Dermis blood vessel endothelial cell (primary cell): ENCODE measurements at places on chromosomes 11 and 22. TPM values are rescaled to one million over a fixed set of nuclear protein-coding genes. Genes with fewer than 3 reads are reported as not detected.

DNA sequence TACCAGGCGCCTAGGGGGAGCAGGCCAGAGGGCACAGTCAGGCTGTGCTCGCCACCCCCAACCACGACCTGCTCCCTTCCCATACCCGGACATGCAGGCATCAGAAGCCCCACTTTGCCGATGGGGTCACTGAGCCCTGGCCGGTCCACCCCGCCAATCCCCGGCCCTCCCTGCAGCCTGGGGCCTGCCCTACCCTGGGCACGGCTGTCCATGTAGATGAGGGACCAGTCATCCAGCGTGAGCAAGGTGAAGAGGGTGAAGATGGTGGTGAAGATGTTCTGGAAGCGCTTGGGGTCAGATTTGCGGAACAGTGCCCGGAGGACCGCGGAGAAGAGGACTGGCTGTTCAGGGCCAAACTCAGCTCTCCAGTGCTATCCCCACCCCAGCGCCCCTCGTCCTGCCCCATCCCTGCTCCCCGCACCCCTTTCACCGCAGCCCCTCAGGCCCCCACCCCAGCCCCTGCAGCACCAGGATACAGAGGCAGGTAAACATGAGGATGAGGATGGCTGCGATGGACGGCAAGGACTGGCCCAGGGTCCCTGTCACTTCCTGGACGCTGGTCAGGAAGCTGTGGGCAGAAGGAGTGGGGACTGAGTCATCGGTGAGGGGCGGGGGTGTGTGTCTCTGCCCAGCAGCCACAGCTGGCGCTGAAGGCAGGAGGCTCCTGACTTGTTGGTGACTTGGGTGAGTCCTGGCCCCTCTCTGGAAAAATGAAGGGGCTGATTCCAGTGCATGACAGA, 5.5 kb downstream of the CATSPER1 start:
- peak; percentile 86 for DNase-seq

GRCh38 chr22:35489239-35489638, 51.4 kb upstream of the RASD2 start:
- DNase-seq = no peak

- no peak for DNase-seq
Measured at GRCh38 chr11:19244621-19245020, 3.9 kb upstream of the E2F8 start.

DNA sequence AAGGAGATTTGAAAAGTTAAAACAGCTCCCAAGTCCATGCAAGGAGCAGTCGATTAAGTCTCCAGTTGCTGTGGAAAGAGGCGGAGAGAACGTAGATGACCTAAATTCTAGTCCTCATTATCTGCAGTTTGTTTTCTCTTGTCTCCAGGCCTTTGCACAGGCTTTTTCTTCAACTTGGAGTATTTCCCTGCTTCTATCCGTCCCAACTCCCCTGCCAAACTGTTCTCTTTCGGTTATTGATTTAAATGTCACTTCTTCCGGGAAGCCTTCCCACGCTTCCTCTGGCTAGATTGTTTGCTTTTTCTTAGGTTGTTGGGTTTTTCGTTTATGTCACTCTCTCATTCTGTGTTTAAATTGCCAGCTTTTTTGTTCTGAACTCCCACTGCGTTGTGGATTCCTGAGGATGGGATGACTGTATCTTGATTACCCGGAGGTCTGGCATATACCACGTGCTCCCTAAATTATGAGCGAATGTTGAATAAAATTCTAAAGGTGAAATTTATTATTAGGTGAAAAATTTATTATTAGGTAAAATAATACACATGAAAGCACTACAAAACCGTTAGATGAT, 463 bp downstream of the TMEM126B start:
- peak; percentile 26 for DNase-seq

GRCh38 chr22:46110215-46110614, 40.1 kb upstream of the PPARA start:
- DNase-seq = no peak

DNA sequence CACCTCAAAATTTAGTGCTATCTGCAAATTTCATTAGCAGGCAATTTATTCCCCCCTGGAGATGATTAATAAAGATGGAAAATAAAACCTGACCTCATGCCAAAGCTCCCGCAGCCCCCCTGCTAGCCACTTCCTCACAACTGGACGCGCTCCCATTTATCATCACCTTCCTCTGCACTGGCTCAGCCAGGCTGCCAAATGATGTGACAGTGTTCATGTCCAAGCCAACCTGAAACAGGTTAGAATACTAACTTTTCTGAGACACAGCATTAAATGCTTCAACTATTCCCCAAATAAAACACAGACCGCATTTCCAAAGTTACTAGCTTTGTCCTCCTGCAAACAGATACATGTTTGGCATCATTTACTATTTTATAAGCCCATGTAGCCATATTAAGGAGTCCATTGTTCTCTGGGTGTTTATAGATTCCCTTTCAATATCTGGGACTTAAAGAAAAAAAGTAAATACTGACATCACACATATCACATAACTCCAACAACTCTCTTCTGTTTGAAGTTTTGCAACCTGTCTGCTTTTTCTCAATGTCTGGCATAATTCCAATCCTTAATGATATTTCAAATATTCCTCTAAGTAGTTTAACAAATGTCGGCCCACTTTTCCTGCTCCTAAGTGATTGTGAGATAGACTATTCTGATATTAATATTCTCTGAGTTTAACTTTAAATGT, 829.7 kb upstream of the FAT3 start:
- no peak for DNase-seq

DNA sequence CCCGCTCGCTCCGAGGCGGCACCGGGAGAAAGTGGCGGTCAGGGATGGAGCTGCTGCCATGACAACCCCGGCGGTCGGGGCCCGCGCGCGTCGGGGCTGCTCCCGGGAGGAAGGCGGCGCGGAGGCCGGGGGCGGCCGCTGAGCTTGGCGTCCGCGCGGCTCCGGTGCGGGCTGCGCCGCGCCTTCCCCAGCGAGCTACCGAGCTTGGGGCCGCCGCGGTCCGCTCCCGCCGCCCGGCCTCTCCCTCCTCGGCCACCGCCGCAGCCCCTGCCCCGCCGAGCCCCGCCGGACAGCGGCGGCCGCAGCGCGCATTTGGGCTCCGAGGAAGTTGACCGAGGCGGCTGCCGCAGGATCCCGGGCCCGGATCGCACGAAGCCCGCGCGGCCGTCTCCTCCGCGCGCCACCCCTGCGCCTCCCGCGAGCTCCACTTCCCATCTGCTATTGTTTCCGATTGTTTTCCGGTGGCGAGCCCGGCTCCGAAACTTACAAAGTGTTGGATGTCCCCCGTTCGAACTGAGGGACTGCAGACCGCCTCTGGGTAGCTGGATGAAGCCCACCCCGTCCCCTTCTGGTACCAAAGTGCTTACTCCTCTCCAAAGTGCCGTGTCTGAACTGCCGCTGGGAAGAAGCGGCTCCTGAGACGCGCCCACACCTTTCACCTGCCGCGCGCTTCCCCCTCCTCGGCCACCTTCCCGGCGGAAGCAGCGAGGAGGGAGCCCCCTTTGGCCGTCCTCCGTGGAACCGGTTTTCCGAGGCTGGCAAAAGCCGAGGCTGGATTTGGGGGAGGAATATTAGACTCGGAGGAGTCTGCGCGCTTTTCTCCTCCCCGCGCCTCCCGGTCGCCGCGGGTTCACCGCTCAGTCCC, 540.3 kb downstream of the NTM start:
- peak; percentile 44 for DNase-seq

DNA sequence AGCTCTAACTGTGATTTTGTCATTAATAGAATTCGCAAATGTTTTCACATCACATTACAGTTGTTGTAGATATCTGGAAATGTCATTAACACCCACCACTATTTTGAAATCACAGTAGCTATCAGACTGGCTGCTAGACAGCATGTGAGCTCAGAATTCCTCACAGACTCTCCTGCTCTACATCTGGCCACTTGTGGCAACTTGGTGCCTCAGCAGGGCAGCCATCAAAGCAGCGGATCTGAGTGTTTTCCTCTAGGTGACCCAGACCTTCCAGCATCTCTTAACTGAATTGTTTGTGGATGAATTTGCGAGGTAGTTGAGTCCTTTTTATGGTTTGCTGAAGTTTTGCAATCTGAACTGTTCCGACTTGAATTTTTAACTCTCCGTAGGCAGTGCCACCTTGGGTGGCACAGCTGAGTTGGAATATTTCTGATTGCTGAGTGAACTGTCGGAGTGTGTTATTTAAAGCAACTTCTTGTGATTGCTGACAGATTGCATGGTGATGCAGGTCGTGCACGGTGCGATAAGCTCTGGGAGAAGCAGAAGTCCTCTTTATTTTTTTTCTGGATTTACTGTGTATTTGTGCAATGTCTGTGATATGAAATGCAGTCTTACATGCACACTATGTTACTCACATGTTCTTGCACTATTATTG, 114.0 kb upstream of the PLET1 start:
- no peak for DNase-seq

DNA sequence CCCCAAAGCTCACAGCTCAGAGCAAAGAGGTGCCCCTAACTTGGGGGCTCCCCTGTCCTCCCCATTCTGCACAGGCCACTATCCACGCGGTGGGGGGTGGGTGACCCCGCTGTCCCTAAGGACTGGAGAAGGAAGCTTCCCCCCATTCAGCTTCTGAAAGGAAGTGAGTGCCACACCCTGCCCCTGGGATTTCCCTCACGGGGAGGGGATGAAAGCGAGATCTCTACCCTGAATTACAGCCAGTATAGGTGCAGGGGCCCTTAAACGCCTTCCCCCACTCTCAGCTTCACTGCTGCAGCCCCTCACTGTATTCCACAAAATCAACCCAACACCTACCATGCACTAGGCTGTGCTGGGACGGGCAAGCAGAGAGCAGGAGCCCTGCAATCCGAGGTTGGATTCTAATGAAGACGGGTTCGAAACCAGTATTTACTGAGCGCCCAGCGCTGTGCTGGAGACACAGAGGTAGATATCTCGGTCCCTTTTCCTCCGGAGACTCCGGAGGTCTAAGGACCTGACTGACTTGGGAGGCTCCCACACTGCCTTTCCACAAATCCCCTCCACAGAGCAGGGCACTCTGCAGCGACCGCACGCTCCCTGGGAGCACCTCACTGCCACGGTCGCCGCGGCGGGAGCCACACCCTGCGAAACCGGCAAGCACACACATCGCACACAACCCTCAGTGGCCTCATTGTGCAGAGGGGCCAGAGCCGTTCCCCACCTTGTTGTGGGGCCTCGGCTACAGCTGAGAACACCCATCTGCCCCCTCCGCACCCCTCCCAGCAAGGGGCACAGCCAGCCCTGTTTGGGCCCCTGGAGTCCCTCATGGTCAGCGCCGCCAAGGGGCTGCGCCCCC, 1.8 kb downstream of the AHNAK start:
- peak; percentile 38 for DNase-seq

- DNase-seq = peak; percentile 93
Measured at GRCh38 chr11:102599642-102600261, 25.4 kb downstream of the MMP20 start.

DNA sequence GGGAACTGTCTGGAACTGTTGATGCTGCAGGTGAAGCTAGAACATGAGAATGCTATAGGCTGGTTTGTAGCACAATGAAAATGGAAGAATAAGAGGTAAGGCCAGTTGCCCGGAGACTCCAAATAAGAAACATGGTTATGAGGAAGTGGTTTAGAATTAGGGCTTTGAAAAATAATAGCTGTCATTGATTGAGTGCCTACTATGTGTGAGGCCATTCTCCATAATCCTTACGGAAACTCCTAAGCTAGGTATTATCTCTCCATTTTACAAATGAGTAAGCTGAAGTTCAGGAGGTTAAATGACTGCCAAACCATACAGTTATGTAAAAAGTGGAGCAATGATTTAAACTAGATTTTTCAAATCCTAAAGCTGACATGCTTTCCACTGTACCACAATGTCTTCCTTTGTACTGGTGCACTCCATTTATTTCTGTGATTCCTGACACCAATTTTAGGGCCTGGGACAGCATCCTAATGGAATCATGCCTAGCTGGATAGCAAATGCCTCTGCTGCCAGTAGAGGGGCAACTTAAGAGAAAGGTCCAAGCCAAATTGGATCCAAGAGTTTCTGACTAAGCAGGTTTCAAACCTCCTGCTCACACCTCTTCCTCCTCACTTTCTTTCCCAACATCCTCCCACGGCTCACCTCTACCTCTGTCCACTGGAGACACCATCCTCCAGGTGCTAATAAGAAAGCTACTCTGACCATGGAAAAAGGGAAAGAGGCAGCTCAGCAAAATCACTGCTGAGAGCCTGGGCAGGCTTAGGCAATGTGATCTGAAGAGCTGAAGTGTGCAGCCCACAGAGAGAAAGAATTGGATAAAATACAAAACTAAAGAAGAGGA, 46.9 kb upstream of the PICALM start:
- DNase-seq = no peak

The PYGM gene
- total RNA-seq = 0.23 and 0.34 TPM in 2 replicates

The GLYATL1B gene
- total RNA-seq = not detected in 2 replicates

The CNIH2 gene
- not detected in 2 replicates for total RNA-seq

The ROBO3 gene
- 8.8 and 17.2 TPM in 2 replicates for total RNA-seq

The EHF gene
- 0.05 and 0.17 TPM in 2 replicates for total RNA-seq

The PHOX2A gene
- not detected in 2 replicates for total RNA-seq

The SPON1 gene
- 0.17 and 0.19 TPM in 2 replicates for total RNA-seq

The GAS2 gene
- 0.56 and 1.7 TPM in 2 replicates for total RNA-seq

The SLC5A1 gene
- total RNA-seq = not detected in 2 replicates

The PKP3 gene
- 0.09 and 0.68 TPM in 2 replicates for total RNA-seq
